ENCODE measurements at places on chromosomes 3 and 15.

DNA sequence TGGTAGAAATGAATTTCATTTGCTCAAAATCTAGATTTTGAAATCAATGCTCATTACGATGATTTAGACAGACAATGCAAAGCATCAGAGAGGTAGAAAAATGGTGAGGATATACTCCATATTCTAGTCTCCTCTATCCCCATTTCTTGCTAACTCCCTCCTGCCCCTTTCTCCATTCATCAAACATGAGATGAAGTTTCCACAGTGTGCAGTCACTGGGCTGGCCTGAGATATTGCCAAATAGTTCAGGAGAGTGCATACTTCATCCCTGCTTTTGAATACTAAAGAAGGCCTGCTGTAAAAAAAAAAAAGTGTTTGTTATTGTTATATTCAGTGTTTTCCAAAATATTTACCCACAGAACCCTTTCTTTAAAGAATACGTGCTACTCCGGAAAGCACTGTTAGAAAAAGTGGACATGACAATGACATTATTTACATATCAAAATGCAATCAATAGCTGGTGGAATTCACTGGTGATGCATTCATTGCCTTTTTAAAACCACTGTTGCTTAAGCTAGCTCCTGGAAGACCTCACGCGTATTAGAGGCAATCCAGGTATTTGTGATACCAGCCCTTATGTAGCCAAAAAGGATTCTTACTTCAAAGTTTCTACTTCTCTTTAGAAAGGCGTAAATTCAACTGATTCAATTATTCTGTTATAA is 247.6 kb upstream of the SOX2 start:
- no peak for DNase-seq

- no peak for DNase-seq
These were observed 206.9 kb downstream of the RPLP1 start for GRCh38 chr15:69659454-69660050.

GRCh38 chr15:41445399-41445798 is 28.5 kb downstream of the RTF1 start:
- no peak for DNase-seq

DNA sequence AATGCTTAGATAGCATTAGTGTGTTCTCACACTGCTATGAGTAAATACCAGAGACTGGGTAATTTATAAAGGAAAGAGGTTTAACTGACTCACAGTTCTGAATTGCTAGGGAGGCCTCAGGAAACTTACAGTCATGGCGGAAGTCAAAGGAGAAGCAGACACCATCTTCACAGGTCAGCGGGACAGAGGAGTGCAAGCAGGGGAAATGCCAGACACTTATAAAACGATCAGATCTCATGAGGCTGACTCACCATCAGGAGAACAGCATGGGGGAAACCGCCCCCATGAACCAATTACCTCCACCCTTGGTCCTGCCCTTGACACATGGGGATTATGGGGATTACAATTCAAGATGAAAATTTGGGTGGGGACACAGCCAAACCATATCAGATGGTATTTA is 381.5 kb upstream of the DPPA4 start:
- no peak for DNase-seq

GRCh38 chr15:95016511-95017229 is 785.3 kb downstream of the MCTP2 start:
- DNase-seq = no peak

DNA sequence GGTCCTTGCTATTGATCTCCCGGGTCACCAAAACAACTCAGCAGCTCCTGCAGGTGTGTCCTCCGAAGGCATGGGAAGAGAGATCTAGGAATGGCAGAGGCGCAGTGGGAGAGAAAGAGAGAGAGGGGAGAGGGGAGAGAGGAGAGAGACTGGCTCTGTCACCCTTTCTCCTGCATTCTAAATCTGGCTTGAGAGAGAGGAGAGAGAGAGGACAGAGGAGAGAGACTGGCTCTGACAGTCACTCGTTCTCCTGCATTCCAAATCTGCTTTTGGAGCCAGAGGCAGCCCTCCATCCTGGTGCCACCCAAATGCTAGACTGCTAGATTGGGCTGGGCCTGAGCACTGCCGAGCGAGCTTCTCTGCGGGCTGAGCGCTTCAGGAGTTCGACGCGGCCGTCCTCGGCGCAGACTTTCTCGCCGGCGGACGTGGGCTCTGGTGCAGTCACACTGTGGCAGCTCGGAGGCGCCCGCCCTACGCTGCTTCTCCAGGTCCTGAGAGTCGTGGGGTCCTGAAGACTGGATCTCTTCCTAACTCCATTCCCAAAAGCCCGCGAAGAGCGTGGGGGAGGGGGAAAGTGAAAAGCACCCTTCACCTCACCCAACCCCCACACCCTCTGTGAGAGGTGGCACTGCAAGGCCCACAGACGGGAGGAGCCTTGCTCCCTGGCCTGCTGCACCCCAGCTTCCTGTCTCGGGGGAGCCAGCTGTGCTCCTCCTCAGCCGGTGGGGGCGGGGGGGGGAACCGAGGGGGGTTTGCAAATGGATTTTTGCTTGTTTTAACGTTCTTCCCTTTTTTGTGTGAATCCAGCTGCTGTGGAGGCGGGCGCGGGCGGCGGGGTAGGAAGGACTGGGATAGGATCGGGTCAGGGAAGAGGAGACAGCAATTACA is 222.3 kb downstream of the MEIS2 start:
- no peak for DNase-seq

- no peak for DNase-seq
These were observed 31.4 kb downstream of the SLC35A5 start for GRCh38 chr3:112593258-112593657.

DNA sequence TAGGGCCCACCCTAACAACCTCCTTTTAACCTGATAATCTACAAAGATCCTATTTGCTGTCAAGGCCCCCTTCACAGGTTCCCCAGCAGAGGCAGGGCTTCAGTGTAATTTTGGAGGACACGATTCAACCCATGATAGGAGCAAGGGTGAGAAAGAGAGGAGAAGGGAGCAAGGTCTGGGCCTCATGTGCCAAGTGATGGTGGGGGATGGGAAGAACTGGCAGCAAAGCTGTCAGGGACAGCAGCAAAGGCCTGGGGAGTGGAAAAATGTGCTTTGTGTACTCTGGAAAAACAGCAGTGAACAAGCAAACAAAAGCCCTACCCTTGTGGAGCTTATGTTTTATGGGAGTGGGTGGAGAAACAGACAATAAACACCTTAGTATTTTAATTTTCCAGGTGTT is 2.7 kb upstream of the GALNT15 start:
- DNase-seq = no peak

DNA sequence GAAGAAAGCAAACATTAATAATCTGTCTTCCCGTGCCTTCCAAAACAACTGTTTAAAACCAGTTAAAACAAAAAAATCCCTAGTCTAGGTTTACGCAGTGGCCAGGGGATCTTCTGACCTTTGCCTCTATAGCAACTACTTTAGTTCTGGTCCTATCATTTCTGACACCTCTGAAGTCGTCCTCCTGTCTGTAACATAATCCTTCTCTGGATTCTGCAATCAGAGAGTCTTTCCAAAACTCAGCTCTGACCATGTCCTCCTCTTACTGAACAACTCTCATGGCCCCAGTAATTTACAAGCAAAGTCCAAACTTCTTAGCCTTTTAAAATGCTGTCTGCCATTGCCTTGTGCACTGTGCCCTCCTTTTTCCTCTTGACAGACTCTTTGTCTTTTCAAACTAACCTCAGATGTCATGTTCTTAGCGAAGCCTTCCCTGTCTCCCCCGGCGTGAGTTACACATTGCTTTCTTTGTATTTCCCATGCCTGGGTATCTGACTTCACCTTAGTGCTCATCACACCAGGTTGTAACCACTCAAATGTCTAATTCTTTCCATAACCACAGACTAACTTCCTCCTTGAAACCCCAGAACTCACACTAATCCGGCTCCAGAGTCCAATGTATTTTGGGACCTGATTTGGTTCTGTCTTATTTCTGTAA is 105.2 kb upstream of the BNIP2 start:
- DNase-seq = no peak

- no peak for DNase-seq
These were observed 289.1 kb upstream of the CRBN start for GRCh38 chr3:3468596-3468995.

DNA sequence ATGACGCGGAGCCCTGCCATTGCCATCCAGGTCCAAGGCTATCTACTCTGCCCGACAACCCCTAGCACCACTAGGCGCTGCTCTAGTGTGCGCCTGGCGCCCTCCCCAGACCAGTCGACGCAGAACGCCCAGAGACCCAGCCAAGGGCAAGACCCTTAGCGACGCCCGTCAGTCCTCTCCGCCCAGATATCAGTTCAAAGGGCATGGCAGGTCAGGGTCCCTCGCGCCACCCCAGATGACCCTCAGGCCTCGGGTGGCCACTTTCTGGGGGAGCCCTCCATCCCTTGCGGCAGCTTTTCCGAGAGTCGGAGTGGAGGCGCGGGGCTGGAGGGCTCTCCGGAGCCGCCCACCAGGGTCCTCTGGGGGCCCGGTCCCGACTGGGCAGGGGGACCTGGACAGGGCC is 371 bp upstream of the CLSTN2 start:
- no peak for DNase-seq

Data from cerebellar nuclear complex (tissue), 1 donor.